NCI-H1105 treated with DMSO at 0.1 percent for 48 hours (cell line): ENCODE measurements at places on chromosomes 2 and 18.

DNA sequence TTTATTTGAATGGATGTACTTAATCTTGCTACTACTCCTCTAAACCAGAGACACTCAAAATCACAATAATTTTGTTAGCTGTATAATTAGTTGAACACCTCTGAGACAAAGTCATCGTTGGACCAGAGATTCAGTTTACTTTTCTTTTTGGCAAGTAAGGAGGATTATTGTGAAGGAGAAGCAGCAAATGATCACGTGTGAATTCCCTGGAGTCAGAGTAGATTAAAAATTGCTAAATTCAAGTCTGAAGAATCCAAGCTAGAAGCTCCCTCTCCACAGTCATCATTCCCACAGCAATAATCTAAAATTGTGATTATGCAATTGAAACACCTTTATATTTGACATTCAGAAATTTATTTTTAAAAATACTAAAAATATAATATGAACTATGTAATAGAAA is 484.4 kb downstream of the CMPK2 start:
- DNase-seq: no peak

DNA sequence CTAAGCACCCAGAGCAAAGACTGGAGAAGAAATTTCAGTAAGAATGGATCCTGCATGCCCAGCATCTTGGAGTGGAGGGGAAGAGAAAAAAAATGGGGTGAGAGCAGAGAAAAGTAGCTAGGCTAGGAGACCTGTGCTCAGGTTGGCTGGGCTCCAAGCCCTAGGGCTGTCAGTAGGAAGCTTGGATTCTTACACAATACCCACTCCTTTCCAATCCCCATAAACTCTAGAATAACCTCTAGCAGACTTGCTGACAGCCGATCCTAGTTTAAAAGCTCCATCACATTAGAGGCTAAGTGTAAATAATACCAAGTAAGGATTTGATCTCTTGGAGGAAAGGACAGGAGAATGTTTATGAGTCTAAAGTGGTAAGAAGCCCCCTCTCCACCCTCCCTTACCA is 46.2 kb upstream of the NABP1 start:
- DNase-seq: peak; percentile 22

GRCh38 chr2:75326645-75327044 is 127.3 kb upstream of the TACR1 start:
- no peak for DNase-seq

- DNase-seq: no peak
Observed at GRCh38 chr2:136214307-136215200, 96.6 kb upstream of the CXCR4 start.

- no peak for DNase-seq
Observed at GRCh38 chr18:79479116-79479760, 83.5 kb downstream of the NFATC1 start.
